ENCODE measurements at places on chromosomes 1 and 21.

GRCh38 chr1:88150330-88150729 lies 533.7 kb upstream of the PKN2 start:
- no peak for DNase-seq

- DNase-seq: no peak
Measured at GRCh38 chr1:56709269-56709880, 64.3 kb downstream of the PRKAA2 start.

DNA sequence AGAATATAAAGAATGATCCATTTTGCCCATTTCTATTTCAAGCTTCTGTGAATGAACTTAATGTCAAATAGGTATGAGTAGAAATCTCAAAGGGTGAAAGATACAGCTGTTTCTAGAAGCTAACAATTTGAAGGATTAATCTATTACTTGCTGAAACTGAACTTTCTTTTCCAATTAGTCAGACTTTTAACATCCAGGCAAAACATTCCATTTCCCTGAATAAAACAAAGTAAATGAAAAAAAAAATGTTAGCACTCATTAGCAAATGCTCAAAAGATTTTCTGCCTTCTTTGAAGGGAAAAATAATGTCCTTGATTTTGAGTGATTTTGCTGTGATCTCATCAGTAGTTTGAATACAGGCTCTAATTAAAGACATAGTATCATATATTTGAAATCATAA lies 447.6 kb upstream of the PRMT6 start:
- no peak for DNase-seq

- no peak for DNase-seq
Measured at GRCh38 chr1:172356620-172357019, 63.9 kb upstream of the C1orf105 start.

- no peak for DNase-seq
Measured at GRCh38 chr1:85356130-85356529, 79.7 kb upstream of the BCL10 start.

DNA sequence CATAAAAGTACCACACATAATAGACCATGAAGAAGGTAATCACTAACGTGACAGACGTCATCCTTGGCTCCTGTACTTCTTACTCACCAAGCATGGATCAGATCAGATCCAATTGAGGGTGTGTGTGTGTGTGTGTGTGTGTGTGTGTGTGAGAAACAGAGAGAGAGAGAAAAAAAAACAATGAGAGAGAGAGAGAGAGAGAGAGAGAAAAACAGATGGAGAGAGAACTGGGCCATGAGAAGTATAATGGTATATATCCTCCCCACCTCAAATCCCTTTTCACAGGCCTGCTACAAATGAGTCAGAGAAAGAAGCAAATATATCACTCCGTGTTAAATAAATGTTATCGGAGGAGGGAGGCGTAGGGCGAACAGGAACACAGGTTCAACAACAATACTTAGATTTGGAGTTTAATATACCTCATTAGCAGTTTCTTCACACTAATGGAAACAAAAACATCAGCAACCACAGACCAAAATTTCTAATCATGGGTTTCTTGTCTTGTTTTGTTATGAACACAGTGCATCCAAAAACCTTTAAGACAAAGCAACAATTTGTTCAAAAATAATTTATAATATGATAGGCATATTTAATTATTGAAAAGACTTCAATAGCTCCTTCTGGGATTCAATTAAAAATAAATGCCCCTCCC lies 45.3 kb downstream of the TIAM1 start:
- DNase-seq: no peak

- no peak for DNase-seq
Measured at GRCh38 chr21:31479714-31480113, 135.7 kb upstream of the TIAM1 start.

DNA sequence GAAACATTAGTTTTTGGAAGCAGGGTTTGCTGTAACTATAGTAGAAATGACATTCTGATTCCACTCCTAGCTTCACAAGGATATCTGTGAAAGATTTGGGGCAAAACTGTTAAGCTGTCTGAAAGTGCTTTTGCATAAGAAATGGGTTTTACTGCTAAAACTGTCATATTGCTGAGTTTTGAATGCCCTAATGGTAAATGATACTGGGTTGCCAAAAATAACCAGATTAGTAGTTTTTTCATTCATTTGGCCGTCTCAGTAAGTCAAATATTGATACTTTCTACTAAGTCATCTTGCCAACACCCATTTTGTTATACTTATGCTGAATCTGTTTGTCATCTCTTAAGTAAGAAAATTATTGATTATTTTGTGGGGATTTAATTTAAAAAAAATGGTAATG lies 399 bp upstream of the PTPRC start:
- peak; percentile 46 for DNase-seq

DNA sequence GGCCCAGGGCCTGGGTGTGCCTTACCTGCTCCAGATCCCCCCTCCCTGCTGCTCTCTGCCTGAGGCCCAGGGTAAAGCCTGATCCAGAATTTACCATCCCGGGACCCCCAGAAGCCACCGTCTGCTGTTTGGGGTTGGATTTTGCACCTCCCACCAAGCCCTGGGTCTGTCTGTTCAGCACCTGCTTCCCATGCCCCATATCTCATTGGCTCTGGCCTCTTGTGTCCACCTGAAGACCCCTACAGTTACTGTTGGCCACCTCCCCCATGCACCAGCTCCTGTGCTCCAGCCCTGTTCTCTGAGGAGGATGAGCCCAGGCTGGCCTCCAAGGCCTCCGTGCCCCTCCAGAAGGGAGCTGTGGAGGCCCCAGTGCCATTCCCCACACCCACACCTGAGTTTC lies 113.9 kb downstream of the GRIK3 start:
- DNase-seq: no peak

- no peak for DNase-seq
Measured at GRCh38 chr1:117363571-117364048, 3.6 kb upstream of the MAN1A2 start.

DNA sequence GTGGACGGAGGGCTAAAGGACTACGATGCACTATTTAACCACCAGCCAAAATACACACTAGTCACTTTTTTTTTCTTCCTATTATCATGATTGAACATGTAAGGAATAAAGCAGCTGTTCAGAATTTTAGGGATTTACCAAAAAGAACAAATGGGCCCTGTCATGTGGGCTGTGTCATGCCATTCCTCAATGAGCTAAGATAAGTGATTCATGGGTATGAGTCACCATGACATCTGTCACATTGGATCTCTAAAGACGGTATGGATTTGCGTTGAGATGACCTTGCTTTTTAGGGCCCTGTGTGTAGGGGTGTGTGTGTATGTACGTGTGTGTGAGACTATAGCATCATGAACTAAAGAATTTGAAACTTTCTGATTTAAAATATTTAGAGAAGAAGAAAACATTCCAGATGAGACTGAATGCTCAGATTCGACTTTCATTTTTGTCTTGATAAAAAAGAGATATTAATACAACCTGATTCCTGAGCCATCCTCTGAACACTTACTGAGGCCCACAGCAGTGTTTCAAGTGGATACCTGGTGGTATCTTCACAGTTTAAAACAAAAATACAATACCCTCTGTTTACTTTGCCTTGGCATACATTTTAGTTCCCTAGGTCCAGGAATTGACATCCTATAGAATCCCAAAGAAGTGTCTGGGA lies 246.1 kb upstream of the DUSP10 start:
- DNase-seq: no peak

GRCh38 chr21:29022166-29022565 lies 2.3 kb upstream of the USP16 start:
- DNase-seq: no peak

- no peak for DNase-seq
Measured at GRCh38 chr1:209787551-209787950, 3.2 kb upstream of the C1orf74 start.

- peak; percentile 43 for DNase-seq
Measured at GRCh38 chr1:52551507-52552235, 1.2 kb downstream of the TUT4 start.

DNA sequence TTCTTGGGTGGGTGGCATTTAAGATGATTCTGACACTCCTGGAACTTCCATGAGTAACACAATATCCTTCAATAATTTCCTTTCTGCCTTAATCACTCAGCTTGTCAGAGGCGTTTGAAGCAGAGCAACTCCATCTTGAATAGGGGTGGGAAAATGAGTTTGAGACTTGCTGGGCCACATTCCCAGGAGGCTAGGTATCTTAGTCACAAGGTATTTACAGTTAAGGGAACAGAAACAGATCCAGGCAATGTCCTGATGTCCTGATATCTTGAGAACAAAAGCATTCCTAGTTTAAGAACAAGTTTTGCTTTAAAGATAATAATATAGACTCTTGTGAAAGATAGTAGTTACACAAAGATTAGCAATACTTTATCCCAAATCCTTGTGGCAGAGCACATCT lies 76.6 kb upstream of the KIAA0040 start:
- no peak for DNase-seq

- DNase-seq: peak; percentile 50
Measured at GRCh38 chr1:109776911-109777310, 13.2 kb upstream of the EPS8L3 start.

GRCh38 chr1:55309053-55309452 lies 93.9 kb upstream of the USP24 start:
- DNase-seq: no peak

DNA sequence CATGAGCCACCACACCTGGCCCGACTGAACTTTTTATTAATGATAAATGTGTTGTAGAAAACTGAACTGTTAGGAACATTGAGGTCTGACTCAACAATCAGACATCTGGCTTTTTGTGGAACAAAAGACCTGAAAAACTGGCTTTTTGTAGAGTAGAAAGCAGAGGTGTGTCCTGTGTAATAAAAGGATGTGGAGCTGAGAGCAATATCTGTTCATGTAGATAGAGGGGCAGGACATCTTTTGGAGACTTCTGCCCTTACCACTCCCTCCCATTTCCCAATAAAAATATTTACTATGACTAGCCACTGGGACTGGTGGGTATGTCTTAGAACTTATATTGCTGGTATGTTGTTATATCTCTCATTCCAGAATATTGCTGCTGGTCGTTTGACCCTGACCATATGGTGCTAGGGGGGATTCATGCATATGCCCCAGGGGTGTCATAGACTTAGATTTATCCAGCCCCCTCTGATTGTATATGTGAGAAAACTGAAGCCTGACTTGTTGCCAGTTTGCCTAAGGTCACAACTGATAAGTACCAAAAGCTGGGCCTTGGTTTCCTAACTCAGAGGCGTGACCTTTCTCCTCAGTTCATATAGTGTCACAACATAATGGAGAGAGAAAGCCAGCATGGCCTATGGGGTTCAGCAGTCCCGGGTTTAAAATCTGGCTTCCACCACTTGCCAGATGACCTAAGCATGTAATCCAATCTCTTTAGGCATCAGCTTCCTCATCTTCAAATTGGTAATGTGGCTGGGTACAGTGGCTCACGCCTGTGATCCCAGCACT lies 33.5 kb upstream of the PIGV start:
- DNase-seq: no peak
